Smooth muscle cell of bladder (primary cell): ENCODE measurements at places on chromosomes 4 and X. TPM values are rescaled to one million over a fixed set of nuclear protein-coding genes. Genes with fewer than 3 reads are reported as not detected.

Gene STPG2
- 0.09 and 0.14 TPM in 2 replicates for total RNA-seq

Gene TMEM255A
- total RNA-seq = 0.09 TPM in 1 of 2 replicates, not detected in the other

Gene HERC5
- total RNA-seq = 0.57 and 2.0 TPM in 2 replicates

Gene CFI
- 1.8 and 6.9 TPM in 2 replicates for total RNA-seq

Gene GPC3
- 1.9 and 2.6 TPM in 2 replicates for total RNA-seq

Gene APOO
- 5.4 and 6.5 TPM in 2 replicates for total RNA-seq
